GM23248 (cell line): ENCODE measurements at places on chromosomes 6 and 20. TPM values are rescaled to one million over a fixed set of nuclear protein-coding genes. Genes with fewer than 3 reads are reported as not detected.

APCDD1L gene
- 19.5 and 25.6 TPM in 2 replicates for total RNA-seq

KIF13A gene
- total RNA-seq, result 46.0 and 47.3 TPM in 2 replicates

SLC25A27 gene
- total RNA-seq, result 2.4 and 16.3 TPM in 2 replicates

TAP1 gene
- 27.5 and 30.7 TPM in 2 replicates for total RNA-seq

SLC9A8 gene
- 5.0 and 6.3 TPM in 2 replicates for total RNA-seq

PNLDC1 gene
- total RNA-seq, result not detected in 2 replicates

DNA sequence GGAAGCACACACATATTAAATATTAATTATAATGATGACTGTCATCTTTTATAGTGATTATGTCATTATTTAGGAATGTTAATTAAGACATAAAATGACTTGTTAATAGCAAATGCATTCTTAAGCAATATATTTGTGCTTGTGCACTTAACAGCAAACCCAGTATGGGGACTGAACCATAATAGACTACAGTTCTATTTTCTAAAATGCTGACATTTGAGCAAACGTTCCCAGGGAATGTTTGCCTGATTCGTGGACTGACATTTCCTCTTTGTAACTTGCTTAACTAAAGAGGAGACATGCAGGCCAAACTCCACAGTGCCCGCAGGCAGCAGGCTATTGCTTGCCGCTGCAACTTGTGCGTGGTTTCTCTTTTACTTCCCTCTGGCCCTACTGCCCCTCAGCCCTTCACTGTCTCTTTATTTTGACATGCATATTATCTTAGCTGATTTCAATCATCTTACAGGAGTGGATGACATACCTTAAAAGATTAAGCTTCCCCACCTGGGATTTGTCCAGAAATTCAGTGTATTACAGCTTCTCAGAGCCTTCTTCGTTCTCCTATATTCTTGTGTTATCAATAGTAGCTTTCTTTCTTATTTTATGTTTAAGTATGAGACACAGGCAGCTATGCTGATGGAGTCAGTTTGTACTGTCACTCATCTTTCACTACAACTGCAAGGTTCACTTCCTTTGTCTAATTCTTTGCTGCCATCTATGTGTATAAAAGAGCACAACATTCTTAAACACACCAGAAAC is 141.5 kb downstream of the GMDS start:
- no peaks in the 10 kb centered on the region for H3K27me3 ChIP-seq
- no peaks in the 10 kb centered on the region for H3K36me3 ChIP-seq
- peaks cover 5% of the 10 kb centered on the region; the same call in 1 of the 2 replicates for H3K4me1 ChIP-seq
- DNase-seq, result peak; percentile 63
- no peak overlapping the region for H3K27ac ChIP-seq

GRCh38 chr20:53385941-53386767 is 207.5 kb downstream of the ZNF217 start:
- H3K36me3 ChIP-seq, result no peaks in the 10 kb centered on the region
- no peak overlapping the region for H3K4me3 ChIP-seq
- H3K27ac ChIP-seq, result no peak overlapping the region
- no peaks in the 10 kb centered on the region for H3K4me1 ChIP-seq
- no peak for DNase-seq

DNA sequence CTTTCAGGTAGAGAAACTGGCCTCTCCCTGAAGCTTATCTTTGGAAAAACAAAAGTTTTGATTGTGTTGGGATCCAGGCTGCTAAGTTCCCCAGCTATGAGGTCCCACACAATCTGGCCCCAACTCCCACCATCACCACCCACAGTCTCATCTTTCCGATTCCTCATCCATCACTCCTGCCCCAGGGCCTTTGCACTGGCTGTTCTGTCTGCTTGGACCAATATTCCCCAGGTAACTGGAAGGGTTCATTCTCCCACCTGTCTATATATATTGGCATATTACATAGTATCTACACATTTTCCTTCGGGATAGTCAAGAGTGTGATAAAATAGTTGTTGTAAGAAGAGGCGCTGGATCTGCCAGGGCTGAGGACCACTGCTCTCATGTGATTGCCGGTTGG is 52.0 kb downstream of the CPNE5 start:
- no peaks in the 10 kb centered on the region for H3K36me3 ChIP-seq
- H3K27ac ChIP-seq, result no peak overlapping the region
- no peak for DNase-seq
- H3K4me1 ChIP-seq, result peaks cover 9% of the 10 kb centered on the region
- H3K27me3 ChIP-seq, result no peaks in the 10 kb centered on the region; the same call in 1 of the 2 replicates

LY6G6C gene
- not detected in 2 replicates for total RNA-seq

GRM1 gene
- total RNA-seq, result not detected in 2 replicates

ADGB gene
- total RNA-seq, result not detected in 2 replicates

- no peaks in the 10 kb centered on the region for H3K27me3 ChIP-seq
- DNase-seq, result peak; percentile 58
- no peaks in the 10 kb centered on the region for H3K36me3 ChIP-seq
- H3K4me1 ChIP-seq, result peaks cover 26% of the 10 kb centered on the region
- H3K27ac ChIP-seq, result peak overlapping the region; percentile 73
Measured at GRCh38 chr6:73079978-73080377, 145.3 kb downstream of the KHDC1L start.

PROKR2 gene
- total RNA-seq, result not detected in 2 replicates

- H3K4me1 ChIP-seq, result peaks cover 59% of the 10 kb centered on the region
- peak; percentile 63 for DNase-seq
- H3K4me3 ChIP-seq, result peak overlapping the region; percentile 39
- no peaks in the 10 kb centered on the region for H3K36me3 ChIP-seq
- peak overlapping the region; percentile 37 for H3K27ac ChIP-seq
Measured at GRCh38 chr6:110878751-110879522, 4.4 kb downstream of the AMD1 start.

DNA sequence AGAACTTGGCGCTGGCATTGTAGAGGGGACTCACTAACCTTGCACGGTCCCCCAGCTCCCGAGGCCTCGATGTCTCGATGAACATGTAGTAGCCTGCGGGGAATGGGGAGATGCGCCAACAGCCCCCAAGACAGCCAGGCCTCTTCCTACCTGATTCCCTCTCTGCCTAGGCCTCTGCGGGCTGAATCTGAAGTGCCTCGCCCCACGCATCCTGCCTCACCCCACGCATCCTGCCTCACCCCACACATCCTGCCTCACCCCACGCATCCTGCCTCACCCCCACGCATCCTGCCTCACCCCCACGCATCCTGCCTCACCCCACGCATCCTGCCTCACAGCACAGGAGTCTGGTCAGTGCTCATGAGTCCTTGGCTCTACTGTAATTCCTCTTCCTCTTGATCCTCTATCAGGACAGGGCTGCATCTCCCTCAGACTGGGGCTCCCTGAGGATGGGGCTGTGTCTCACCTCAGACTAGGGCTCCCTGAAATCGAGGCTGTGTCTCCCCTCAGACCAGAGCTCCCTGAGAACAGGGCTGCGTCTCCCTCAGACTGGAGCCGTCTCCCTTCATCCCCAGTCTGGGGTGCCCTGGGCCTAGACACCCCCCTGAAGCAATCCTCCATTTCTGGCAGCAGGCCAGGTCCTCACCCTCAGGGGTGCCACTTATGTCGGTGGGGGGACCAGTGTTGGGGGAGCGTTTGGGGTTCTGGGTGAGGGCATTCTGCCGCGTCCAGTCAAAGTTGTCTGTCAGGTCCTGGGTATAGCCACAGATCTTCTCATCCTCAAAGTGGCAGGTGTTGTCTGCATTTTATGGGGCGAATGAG is 53.6 kb downstream of the MDGA1 start:
- no peak overlapping the region for H3K27ac ChIP-seq
- no peaks in the 10 kb centered on the region for H3K27me3 ChIP-seq
- H3K4me1 ChIP-seq, result no peaks in the 10 kb centered on the region
- H3K36me3 ChIP-seq, result no peaks in the 10 kb centered on the region

THBD gene
- total RNA-seq, result 15.6 and 15.7 TPM in 2 replicates
